ENCODE measurements at places on chromosomes 3 and 15. TPM values are rescaled to one million over a fixed set of nuclear protein-coding genes. Genes with fewer than 3 reads are reported as not detected.

- peak; percentile 59 for DNase-seq
Measured at GRCh38 chr3:128322030-128323022, 144.4 kb downstream of the DNAJB8 start.

DNA sequence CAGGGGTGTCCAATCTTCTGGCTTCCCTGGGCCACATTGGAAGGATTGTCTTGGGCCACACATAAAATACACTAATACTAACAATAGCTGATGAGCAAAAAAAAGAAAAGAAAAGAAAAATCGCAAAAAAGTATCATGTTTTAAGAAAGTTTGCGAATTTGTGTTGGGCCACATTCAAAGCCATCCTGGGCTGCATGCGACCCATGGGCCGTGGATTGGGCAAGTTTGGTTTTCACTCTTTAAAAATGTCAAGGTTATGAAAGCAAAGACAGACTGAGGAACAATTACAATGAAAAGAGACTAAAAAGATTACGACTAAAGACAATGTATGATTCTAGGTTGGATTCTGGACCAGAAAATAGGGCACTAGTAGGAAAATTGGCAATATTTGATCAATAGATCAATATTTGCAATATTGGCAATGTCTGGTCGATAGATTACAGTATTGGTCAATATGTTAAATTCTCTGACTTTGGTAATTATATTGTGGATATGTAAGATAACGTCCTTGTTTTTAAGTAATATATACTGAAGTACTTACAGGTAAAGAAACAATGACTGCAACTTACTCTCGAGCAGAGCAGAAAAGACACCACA, 19.9 kb downstream of the CCNL1 start:
- no peak for DNase-seq

GRCh38 chr15:78340231-78341056, at the start of gene CRABP1:
Gene CRABP1, plus strand, starts transcription at chr15:78340353. Its CDS starts 76 bp downstream, at chr15:78340429.
- no peak for DNase-seq

GRCh38 chr3:73432023-73432705, 192.6 kb downstream of the PDZRN3 start:
- peak; percentile 68 for DNase-seq

DNA sequence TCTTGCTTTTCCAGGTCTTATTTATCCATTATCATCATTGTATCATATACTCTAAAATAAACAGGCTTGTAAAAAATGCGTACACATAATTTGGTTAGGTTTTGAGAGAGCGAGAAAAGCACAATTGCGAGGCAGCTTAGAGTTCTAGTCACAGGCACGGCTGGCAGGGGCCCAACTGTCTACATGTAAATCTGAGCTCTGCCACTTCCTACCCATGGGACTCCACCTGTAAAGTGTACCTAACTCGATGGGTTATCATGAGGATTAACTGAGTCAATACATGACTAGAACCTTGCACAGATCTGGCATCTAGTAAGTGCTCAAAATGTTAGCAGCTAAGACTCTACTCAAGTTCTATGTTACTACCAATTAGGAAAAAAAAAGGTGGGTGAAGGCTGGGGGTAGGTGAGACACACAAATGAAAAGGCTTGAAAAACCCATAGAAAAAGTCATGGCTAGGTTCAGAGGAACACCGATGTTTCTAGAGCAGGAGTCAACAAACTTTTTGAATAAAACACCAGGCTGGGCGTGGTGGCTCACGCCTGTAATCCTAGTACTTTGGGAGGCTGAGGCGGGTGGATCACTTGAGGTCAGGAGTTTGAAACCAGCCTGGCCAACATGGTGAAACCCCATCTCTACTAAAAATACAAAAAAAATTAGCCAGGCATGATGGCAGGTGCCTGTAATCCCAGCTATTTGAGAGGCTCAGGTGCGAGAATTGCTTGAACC, 36.2 kb downstream of the GLB1 start:
- DNase-seq, result no peak

The RTP1 gene
- not detected for total RNA-seq

All from fibroblast of the aortic adventitia (primary cell).